ELF-1 (cell line): ENCODE measurements at places on chromosomes 3 and 15.

DNA sequence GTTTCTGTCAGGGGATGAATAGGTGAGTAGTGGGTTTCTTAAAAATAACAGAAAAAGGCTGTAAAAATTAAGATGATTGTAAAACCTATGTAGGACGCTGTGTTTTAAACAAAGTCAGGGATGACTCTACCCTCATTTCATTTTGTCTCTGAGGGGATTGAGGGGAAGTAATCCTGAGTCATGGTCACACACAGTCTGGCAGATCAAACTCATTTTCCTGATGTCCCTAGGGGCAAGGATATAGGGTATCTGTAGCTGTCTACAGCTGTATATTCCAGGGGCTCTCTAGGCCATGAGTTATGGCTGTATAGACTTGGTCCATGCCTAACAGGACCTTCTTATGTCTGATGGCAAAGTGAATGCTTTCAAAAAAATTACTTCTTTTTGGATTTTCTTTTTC, 421.1 kb downstream of the PDCD6IP start:
- no peak for DNase-seq

- no peak for DNase-seq
These were observed 436 bp downstream of the ADPGK start for GRCh38 chr15:72783004-72783639.

- DNase-seq = no peak
These were observed 111.6 kb downstream of the FEZF2 start for GRCh38 chr3:62261736-62262135.

DNA sequence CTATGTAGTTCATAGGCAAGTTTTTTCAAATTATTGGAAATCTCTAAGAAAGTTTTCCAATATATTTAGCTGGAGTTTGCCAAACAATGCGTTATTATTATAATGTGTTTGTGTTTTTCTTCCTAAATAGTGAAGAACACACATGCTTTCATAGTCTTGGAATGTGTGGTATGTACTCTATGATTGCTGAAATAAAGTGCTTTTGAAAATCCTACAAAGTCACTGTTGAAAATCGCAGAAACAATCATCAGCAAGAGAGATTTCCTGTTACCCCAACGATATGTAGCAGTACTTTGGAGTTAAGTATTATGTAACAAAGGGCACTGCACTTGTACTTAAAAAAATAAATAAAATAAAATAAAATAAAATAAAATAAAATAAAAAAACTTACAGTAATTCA, 796.2 kb downstream of the NAALADL2 start:
- DNase-seq = no peak

GRCh38 chr3:192915722-192916121, 1.9 kb downstream of the MB21D2 start:
- DNase-seq = no peak

DNA sequence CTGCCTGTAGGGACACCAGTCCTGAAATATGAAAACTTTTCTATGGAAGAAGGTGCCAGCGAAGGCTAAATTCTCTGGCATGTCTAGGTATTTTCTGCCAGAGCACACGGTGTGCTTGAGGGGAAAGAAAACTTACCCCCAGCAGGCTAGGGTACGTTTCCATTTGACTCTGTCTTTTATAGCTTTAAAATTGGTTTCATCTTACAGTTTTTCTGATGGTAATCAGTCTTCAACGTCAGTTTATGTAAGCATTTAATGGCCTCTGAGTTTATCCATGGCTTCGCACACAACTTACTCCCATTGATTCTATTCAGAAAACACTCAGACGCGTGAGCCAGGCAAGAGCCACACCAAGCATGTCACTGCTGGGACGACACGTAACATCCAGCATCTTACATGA, 249.7 kb downstream of the ADAMTS17 start:
- DNase-seq = no peak

GRCh38 chr3:178663201-178663934, 127.1 kb downstream of the KCNMB2 start:
- no peak for DNase-seq

- no peak for DNase-seq
These were observed 1.4 kb downstream of the CCR5AS start for GRCh38 chr3:46405301-46406019.

- no peak for DNase-seq
These were observed 595 bp downstream of the DPH6 start for GRCh38 chr15:35545316-35545823.

DNA sequence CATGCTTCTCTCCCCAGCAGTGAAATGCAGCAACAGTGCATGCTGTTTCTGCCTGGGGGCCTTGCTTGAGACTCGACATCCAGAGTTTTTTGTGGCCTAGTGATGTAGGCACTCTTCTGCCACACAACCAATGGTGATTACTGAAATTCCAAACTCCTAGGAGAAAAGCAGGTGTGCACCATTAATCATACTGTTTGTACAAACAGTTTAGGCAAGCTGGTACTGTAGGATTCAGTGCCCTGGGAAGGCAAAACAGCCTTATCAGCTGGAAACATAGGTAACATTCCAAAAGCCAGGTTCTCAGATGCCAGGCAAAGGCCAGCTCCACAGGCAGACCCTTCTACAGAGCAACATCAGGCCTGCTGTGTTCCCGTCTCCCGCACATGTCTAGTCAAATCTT, 17.5 kb upstream of the RBP1 start:
- DNase-seq = no peak

GRCh38 chr15:60643555-60643954, 164.6 kb upstream of the ICE2 start:
- DNase-seq = no peak

DNA sequence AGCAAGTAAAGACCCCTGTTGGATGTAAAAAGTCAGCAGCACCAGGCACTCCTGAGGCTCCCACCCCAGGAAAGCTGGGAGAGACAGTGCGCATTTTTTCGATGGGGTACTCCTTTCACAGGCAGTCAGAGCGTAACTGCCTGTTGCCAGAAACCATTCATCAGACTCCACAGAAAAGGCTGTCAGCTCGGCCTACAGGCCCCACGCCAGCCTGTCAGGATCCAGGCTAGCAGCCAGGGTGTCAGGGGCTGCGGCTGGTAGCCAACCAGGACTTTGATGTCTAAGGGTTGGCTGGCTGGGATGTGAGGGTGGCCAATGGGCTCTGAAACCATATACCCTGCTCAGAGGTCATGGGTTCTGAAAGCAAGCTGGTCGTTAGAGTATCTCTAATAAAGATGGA, 164.5 kb downstream of the WNT5A start:
- peak; percentile 16 for DNase-seq

DNA sequence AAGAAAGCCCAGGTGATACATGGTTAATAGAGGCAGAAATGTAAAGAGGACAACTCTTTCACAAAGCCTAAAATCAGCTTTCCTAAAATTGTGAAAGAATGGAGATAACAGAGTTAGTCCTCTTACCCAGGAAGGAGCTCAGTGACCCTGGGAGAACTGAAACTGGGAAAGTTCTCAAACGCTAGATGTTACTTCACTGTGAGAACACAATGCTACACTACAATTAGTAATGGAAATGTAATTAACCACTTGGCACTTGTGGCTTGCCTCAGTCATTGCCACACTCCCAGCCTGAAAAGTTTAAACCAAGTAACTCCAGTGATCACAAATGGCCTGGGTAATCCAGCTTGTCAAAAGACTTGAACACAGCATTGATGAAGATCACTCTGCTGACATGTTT, 102.7 kb upstream of the FGF7 start:
- DNase-seq = no peak

DNA sequence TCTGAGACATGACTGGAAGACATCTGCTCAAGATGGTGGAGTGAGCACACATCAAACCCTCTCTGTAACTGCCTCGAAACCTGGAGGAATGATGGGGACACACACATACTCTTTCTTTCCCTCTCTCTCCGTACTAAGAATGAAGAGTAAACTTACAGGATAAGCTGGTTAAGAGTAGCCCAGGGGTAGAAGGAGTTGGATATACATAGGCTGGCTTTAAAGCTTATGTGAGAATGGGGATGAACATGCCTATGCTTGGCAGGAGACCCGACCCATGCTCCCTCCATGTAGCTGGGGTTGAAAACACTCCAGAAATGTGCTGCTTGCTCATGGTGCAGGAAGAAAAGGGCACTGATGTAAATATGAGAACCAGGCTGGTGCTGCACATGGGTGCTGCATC, 68.9 kb downstream of the IL20RB start:
- no peak for DNase-seq

- no peak for DNase-seq
These were observed 5.1 kb downstream of the HIGD2B start for GRCh38 chr15:72680931-72681330.

DNA sequence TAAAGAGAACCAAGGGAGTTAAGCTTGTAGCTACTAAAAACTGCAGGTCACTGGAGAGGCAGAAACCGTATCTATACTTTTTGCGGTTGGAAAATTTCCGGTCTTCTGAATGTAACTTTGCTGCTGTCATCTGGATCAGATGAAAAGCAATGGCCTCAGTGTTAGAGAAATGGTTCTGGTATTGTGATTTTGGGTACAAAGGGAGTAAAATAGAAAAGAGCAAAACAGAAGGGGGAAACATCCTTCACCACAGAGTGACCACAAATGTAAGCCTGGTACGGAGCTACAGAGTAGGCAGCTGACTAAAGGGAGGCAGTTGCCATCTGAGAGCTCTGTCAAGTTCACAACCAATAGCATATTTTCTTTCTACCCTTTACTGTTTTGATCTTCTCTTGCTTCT, 5.6 kb downstream of the CD96 start:
- no peak for DNase-seq

GRCh38 chr3:45966950-45967640, 23.8 kb downstream of the CXCR6 start:
- DNase-seq = no peak

GRCh38 chr3:187295316-187296034, 3.9 kb upstream of the MASP1 start:
- DNase-seq = peak; percentile 23

DNA sequence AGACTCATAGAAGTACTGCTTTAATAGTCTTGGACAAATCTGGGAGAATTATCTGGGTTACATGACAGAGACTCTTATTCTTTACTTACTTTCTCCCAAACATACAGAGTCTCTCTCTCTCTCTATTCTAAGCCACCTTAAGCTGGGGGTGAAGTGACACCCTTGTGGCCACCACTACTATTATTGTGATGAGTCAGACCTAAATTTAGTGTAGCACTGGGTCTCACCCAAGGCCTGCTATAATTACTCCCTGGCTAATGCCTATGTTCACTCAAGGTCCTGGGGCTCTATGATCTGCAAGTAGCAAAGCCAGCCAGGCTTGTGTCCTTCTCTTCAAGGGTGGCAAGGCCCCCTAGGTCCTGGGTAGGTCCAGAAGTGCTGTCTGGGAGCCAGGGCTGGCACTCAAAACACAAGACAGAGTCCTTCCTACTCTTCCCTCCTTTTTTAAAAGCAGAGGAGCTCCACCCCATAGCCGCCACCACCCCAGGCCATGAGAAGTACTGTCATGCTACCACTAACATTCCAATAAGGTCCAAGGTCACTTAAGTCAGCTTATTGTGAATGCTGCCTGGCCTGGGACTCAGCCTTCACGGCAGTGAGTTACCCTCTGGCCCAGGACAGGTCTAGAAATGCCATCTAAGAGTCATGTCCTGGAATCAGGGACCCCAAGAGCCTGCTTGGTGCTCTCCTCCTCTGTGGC, 183.6 kb downstream of the POLQ start:
- no peak for DNase-seq

GRCh38 chr3:61181874-61182273, 69.4 kb downstream of the FHIT start:
- no peak for DNase-seq

DNA sequence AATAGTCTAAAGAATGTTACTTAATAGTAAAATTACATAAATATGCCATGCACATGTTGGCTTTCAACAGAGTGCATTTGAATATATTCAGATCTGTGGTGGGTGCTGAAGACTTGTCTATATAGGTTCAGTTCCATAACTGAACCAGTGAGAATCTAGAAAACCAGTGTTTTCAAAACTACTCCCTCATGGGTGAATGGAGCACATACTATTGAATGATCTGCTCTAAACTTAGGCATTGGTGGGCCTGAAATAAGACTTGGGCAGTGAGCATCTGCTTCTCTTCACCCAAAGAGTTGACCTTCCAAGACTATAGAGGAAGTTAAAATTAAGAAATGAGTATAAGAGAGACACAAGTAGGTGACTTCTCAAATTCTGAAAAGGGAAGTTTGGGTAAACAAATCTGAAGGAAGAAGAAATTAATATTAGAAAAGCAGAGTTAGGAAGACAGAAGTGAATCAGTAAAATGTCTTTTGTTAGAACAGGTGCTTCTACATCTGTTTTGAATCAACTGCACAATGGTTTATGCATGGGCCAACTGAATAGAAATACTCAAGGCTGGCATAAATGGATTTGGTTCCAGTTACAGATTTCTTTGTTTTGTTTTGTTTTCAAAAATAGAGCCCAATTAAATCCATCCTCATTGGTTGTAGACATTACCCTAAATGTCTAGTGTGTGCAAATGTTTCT, 19.3 kb downstream of the ALCAM start:
- DNase-seq = no peak

DNA sequence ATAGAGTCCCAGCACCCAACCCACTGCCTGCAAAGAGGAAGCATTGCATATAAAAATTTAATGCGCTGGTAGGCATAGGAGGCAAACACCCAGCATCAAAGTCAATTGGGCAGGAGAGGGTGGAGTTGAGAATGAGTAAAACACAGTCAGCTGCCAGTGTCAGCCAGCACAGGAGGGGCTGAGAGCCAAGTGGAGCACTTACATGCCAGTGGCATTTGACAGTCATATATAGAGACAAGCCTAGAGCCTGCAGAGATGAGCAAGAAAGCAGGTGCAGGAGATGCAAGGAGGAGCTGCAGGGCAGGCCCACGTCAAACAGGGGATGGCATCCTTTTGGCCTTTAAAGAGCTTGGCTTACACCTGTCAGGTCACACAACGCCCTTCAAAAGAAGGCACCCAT, 27.6 kb upstream of the ZFAND6 start:
- DNase-seq = no peak

GRCh38 chr3:45153658-45154437, 7.7 kb upstream of the CDCP1 start:
- DNase-seq = no peak

DNA sequence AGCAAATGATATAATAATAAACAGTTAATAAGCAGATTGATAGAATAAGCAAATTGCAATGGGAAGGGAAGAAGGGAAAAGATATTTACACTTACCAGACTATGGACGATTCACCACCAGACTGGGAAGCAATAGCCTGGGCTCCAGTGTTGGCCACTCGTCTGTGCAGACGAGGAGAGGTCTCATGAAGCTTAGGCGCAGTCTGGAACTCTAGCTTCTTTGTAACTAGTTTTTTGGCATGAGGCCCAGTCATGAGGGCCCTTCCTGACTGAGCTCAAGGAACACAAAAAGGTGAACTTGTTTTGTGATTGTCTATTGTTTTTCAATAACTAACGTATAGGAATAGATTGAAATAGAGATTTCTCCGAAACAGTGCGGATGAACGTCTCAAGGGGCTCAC, 63.3 kb upstream of the GATM start:
- DNase-seq = no peak
